ENCODE measurements at places on chromosomes 3 and 15. TPM values are rescaled to one million over a fixed set of nuclear protein-coding genes. Genes with fewer than 3 reads are reported as not detected.

KCNMB2 gene
- 0.51 TPM for total RNA-seq

ARL13B gene
- 19.7 TPM for total RNA-seq

GHRL gene
- total RNA-seq, result 1.7 TPM

AHSG gene
- total RNA-seq, result not detected

PLSCR5 gene
- total RNA-seq, result not detected

NR1I2 gene
- 0.46 TPM for total RNA-seq

LMOD3 gene
- total RNA-seq, result 4.2 TPM

ACTC1 gene
- not detected for total RNA-seq

RSL24D1 gene
- 47.3 TPM for total RNA-seq

NEK10 gene
- 21.0 TPM for total RNA-seq

CADM2 gene
- under 0.01 TPM for total RNA-seq

NDUFB5 gene
- total RNA-seq, result 52.4 TPM

SLC2A2 gene
- total RNA-seq, result not detected

PLA2G4D gene
- not detected for total RNA-seq

BDH1 gene
- 18.9 TPM for total RNA-seq

SPESP1 gene
- 5.1 TPM for total RNA-seq

MORC1 gene
- total RNA-seq, result not detected

ITGB5 gene
- total RNA-seq, result 81.5 TPM

ROPN1 gene
- total RNA-seq, result not detected

IMPG2 gene
- total RNA-seq, result 0.20 TPM

TMC3 gene
- not detected for total RNA-seq

RTP4 gene
- total RNA-seq, result 5.2 TPM

TTC14 gene
- total RNA-seq, result 39.3 TPM

DAZL gene
- not detected for total RNA-seq

AGBL1 gene
- 15.7 TPM for total RNA-seq
